ENCODE measurements at places on chromosomes 5 and 9.

- no peak for DNase-seq
Observed at GRCh38 chr9:131676431-131676972, 63.4 kb downstream of the RAPGEF1 start.

- no peak for DNase-seq
Observed at GRCh38 chr9:127965953-127966352, 14.8 kb downstream of the EEIG1 start.

- DNase-seq = peak; percentile 49
Observed at GRCh38 chr5:78405829-78406750, 45.7 kb downstream of the SCAMP1 start.

- no peak for DNase-seq
Observed at GRCh38 chr5:1946776-1947175, 64.1 kb upstream of the IRX4 start.

- DNase-seq = no peak
Observed at GRCh38 chr5:78496373-78496772, 136.0 kb downstream of the SCAMP1 start.

DNA sequence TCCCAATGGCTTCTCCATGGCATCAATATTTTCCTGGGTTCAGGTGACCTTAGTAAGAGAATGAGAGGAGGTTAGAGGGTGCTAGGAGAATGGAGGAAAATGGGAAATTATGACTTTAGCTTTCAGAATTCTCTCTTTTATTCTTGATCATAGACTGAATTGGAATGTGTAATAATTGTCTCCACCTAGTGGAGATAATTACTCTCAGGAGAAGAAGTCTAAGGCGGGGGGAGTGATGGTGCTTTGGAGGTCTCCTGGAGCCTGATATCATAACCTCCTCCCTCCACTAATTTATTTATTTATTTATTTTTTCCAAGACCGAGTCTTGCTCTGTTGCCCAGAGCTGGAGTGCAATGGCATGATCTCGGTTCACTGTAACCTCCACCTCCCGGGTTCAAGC is 221.3 kb downstream of the GRIA1 start:
- DNase-seq = no peak

- no peak for DNase-seq
Observed at GRCh38 chr5:10736354-10736753, 24.7 kb downstream of the DAP start.

DNA sequence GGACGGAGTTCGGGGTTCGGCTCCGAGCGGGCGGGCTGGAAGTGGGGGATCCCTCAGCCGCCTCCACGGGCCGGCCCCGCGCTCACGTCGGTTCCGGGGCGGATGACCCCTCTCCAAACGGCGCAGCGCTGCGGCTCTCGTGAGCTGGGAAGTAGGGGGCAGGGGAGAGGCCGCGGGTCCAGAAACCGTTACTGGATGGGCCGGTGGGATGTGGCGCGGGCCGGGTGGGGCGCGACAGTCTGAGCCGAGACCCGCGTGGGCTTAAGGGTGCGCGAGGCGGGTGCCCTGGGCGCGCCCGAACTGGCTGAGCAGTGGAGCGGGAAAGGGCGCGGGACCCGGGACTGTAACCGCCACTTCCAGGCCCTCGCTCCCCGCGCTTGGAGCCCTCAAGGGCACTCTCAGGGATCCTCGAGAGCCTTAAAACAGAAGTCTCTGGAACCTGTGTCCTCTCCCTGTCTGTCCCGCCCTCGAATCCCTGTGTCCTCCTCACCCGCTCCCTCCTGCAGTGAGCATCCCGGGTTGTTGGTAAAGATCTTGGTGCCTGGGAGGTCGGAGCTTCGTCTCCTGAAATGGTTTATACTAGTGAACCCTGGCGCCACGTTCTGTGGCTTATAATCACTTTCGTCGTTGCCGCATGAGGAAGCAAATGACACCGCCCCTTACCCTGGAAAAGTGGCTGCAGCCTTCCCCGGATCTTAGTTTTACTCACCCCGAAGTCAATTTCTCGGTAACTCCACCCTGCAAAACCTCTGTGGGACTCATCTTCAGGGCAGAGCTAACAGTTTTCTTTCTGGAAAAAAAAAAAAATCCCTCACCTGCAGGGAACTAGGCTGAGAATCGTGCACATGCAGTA is 571 bp upstream of the MARCHF11 start:
- no peak for DNase-seq

DNA sequence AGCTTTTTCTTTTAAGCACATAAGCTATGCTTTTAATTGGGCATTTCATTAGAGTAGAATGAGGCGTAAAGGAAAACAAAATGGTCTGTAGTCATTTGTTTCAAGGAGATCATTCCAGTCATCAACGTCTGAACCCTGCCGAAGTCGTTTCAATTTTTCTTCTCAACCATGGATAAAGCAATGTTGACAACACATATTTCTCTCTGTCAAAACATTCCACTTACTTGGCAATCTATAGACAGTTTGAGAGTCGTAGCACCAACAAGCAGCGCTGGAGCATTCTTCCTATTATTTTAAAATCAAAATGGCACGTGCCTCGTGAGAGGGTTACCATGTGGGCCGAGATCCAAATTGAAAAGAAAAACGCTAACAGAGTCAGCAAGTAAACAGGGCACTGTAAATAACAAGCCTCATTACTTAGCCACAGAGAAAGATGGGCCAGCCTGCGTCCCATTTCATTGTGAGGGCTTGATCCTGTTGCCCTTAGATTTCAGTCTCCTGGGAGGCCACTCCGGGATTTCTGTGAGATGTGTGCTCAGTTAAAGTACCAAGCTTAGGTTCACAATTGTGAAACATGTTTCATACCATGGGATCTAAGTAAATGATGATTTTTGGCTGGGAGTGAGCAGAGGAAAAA is 422.9 kb downstream of the DTWD2 start:
- no peak for DNase-seq

GRCh38 chr9:1473956-1474634 is 423.9 kb downstream of the DMRT2 start:
- no peak for DNase-seq

GRCh38 chr5:119340597-119341218 is 15.1 kb upstream of the TNFAIP8 start:
- DNase-seq = no peak

DNA sequence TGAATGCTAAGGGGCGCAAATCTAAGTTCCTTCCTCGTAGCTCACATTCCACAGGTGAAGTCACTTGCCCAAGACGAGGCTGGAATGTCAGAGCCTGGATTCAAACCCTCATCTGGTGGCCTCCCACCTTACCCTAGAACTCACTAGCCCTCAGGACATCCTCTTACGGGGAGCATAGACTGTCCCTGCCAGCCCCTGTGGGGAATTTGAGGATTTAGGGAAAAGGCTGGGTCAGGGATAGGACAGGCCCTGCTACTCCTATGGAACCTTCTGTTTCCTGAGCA is 45.0 kb downstream of the IRF1 start:
- no peak for DNase-seq

DNA sequence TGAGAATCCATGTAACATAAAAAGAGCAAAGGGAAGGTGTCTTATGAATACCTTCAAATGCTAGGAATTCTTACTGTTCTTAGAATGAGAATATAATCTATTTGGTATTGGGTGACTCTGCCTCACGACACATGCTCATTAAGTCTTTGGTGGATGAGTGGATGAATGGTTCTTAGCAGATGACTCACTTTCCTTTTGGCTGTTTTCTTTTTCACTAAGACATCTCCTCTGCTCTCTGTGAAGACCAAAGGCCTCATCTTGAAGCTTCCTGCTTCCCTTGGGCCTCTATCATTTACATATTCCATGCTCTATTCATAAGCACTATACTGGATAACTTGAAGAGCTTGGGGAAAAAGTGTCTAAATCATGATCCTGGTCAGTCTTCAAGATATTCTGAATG is 468.1 kb downstream of the SPATA31D1 start:
- peak; percentile 77 for DNase-seq

DNA sequence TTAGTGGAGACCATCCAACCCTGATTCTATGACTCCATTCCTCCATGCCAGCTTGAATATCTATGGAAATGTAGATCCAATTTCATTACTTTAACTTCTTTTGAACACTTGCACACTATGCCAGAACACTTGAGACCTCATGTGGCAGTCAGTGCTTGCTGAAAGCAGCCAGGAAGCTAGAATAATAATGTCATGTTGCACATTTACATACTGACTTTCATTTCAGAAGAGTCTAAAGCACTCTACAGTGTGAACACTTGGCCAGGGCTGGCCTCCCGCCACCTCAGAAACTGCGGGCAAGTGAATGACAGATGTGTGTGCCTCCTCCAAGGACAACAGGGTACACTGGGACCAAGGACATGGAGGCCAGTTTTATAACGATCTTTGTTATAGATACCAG is 97.3 kb downstream of the SLF1 start:
- DNase-seq = no peak

DNA sequence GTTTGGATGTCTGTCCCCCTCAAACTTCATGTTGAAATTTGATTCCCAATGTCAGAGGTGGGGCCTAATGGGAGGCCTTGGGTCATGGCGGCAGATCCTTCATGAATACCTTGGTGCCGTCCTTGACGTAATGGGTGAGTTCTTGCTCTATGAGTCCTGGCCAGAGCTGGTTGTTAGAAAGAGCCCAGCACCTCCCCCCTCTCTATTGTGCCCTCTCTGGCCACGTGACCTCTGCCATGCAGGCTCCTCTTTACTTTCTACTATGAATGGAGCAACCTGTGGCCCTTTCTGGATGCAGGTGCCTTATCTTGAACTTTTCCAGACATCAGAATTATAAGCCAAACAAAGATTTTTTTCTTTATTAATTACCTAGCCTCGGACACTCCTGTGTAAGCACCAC is 40.7 kb downstream of the FNBP1 start:
- no peak for DNase-seq

Data from kidney glomerular epithelial cell (primary cell).